Hypothalamus (tissue), 51 donors: ENCODE measurements at places on chromosomes 1 and 21.

GRCh38 chr1:201599548-201599947 is 60.6 kb downstream of the NAV1 start:
- DNase-seq: no peak

DNA sequence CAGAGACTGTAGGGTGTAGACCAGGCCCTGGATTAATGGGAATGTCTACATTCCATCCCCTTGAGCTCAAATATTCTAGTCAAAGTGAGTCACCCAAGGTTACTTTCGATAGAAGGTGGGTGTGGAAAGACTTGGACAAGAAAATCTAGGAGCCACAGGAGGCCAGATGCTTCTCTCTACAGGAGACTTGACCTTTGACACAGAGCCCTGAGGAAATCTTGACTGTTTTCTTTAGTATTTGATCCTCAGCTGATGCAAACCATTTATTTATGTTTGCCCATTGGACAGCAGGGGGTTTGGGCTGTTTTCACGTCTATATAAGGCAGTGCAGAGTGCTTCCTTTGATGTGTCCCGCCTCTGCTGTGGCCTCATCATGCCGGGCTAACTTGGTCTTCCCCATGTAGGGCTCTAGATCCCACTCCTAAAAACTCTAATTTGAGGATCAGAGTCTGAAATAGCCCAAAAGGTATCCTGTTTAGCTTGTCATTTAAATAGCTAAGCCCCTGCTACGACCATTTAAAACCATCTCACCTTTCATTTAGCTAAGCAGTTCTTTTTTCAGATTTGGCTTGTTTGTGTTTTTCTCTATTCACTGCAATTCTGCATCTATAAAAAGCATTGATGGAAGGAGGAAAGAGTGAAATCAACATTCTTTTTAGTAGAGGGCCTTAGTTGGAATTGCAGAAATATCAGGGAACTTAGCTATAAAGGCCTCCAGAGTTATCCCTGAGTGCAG is 15.5 kb upstream of the MAP3K7CL start:
- DNase-seq: no peak

- no peak for DNase-seq
Measured at GRCh38 chr1:190168893-190169280, 308.8 kb downstream of the BRINP3 start.

GRCh38 chr1:32618673-32619221 is 31.6 kb downstream of the ZBTB8OS start:
- DNase-seq: no peak

DNA sequence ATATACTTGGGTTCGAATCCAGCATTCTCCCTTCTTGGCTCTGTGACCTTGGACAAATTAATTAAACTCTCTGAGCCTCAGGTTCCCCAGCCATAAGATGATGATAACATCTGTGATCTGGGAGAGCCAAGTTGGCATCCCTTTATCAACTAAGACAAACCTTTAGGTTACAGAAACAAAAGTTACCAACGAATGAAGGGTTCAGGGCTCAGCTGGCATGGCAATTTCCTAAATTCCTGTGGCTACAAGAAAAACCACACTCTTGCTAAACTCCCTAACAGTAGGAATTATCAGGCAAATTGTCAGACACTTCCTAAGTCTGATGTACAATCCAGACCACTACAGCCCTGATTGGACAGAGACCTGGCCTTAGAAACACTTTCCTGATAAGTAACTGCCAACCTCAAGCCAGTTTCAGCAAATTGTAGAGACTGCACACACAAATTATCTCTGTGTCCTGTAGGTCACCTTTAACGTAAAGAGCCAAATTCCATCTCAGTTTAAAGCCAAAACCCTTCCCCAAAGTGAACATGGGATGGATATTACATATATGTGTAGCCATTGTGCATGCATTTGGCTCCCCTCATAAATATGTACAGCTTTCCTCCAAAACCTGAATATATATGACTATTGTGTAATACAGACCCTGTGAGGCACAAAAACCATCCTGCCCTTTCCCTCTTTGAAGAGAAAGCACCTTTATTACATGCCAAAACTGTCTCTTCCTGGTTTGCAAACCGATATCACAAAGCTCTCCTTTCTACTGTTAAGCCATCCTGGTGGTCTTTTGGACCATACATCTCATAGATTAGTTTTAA is 39.5 kb upstream of the EDARADD start:
- no peak for DNase-seq

DNA sequence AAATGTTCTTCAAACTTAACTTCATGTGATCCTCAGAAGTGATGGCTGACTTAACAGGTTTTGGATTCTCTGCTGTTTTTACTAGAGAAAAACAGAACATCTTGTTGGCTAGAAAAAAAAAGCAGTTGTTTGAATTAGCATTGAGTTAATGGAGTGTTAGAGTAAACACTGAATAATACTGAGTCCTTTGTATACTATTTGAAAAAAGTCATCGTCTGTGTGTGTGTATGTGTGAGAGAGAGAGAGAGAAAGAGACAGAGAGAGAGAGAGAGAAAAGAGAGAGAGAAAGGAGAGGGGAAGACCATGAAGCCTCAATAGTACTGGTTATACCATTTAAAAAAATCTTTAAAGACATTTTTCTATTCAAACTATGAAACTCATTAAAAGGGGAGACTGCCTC is 10.4 kb downstream of the ZNF697 start:
- no peak for DNase-seq

DNA sequence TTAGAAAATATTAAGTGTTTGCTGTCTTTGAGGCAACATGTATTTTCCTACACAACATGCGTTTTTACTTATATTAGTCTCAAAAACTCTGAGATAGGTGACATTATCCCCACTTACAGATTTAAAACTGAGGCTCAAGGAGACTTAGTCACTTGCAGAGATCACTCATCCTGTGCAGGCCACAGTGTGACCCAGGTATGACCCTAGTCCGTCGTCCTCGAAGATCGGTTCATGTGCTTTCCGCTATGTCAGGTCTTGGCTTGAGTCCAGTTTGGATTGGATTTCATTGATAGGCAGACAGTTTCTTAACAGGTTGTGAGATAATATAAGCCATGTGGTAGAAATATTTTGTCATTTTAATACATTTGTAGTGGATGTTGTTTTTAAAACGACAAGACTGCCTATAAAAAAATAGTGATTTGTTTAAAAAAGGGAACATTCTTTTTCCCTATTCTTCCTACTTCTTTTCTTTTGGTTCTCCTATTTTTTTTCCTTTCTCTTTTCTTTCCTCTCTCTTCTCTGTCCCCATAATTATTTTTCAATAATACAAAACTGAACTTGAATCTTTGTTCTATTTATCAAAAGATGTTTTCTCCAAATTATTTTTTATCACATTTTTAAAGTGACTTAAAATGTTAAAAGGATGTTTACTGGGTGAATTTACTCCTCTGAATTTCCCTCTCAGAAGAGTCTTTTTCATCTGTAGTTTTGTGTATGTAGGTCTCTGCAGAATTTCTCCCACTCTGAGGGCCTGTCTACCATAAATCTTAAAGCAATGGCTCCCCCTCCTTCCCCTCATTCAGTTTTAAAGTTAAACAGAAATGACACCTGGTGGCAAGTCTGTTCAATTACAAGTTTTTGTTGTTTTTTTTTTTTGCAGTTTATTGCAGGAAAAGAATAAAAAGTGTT is 81.8 kb downstream of the PHTF1 start:
- no peak for DNase-seq

- DNase-seq: no peak
Measured at GRCh38 chr1:202143011-202143767, 1.3 kb downstream of the ARL8A start.

DNA sequence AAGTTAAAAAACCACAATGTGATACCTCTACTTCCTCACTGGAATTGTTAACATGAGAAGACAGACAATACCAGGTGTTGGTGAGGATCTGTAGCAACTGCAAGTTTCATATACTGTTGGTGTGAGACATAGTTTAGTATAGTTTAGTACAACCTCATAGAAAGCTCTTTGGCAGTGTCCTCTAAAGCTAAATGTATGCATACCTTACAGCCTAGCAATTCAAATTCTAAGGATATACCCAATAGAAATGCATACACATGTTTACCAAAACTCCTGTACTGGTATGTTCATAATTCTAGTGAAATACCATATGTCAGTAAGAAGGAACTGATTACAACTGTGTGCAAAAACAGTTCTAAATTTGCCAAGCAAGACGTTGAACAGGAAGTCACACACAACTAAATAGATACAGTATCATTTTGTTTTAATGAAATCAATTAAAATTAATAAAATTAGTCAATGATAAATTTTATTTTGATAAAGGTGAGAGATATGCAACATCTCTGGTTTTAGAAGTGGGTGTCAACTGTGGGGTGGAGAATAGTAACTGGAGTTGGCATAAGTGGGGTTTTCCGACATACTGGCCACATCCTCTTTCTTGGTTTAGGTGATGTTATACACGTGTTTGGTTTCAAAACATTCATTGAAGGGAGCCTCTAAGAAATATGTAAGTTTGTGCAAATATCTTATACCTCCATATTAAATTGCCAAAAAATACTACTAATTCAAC is 450.7 kb downstream of the PTPRC start:
- no peak for DNase-seq

DNA sequence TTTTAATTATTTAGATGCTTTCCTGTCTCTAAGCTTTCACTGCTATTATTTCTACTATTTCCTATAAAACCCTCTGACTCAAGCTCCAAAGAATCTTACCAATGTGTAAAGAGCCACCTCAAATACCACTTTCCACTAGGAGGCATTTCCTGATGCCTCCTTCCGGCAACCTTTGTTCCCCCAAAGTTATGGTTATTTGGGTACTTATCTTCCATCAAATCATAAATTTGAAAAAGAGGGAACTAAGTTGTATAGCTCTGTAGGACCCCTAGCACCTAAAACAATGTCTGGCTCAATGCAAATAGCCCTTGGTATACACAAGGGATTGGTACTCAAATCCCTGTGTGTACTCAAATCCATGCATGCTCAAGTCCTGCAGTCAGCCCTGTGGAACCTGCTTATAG is 79.6 kb downstream of the NME7 start:
- no peak for DNase-seq

GRCh38 chr1:183417772-183418491 is at the start of gene NMNAT2:
Gene NMNAT2 (minus strand): TSS chr1:183418380. CDS start chr1:183418267, 113 bp downstream.
- DNase-seq: peak; percentile 2

GRCh38 chr1:3895279-3895950 is 4.7 kb downstream of the C1orf174 start:
- no peak for DNase-seq

DNA sequence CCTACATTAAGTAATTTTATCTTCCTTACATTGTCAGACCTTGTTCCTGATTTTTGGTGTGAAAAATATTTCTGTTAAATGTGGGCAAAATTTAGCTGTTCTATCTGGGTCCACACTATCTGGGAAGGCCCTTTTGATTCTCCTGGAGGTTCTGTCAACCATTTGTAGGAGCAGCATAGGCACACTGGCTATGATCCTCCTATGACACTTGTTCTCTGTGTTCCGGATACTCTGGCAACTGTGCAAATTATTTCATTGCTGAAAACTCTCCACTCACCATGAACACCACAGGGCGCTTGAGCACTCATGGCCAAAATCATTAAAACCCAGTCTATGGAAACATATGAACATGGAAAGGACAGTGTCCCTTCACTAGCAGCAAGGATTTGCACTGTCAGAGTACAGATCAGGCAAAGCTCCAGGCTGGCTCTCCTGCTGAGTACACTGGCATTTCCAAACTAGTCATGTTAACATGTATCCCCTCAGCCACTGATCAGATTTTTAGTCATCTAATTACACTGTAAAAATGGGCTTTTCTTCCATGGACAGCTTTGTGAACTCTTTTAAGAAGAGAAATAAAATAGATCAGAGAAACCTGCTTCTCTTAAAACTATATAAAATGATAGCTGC is 43.9 kb upstream of the SGIP1 start:
- DNase-seq: no peak

DNA sequence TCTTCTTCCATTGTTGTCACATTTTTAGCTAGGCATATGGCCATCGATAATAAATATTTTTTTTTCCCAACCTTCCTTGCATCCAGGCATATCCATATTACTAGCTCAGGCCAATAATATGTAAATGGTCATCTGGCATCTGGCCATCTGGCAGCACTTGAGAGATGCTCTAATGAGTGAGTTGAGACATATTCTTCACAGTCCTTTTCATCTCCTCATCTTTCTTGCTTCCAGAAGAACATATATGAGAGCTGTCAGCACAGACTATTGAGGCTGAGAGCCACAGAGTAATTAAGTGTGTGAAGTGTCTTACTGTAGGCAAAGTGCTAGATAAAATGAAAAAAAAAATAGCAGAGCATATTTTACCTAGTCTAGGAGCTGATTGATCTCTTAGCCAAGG is 628.4 kb upstream of the TMPRSS15 start:
- DNase-seq: no peak

DNA sequence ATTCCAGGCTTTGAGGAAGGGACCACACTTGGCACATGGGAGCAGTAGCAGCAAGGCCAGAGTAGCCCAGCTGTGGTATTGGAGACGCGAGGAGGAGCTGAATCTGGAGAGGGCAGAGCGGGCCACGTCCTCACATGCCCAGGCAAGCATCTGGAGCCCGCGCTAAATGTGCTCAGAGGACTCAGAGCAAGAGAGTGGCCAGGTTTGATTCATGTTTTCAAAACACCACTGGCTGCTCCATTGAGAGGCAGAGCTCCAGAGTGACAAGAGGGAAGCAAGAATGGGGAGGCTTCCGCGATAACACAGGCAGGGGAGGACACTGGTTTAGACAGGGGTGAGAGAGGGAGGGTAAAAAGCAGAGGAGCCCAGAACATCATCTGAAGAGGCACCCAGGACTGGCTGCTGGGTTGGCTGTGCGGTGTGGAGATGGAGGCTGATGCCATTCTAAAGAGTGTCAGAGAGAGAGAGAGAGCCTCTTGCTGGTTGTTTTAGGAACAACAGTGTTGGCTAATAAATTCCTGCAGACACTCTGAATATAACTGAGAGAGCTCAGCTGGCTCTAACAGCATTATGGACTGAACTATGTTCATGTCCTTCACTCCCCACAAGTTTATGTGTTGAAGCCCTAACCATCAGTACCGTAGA is 32.3 kb downstream of the RCAN1 start:
- no peak for DNase-seq

DNA sequence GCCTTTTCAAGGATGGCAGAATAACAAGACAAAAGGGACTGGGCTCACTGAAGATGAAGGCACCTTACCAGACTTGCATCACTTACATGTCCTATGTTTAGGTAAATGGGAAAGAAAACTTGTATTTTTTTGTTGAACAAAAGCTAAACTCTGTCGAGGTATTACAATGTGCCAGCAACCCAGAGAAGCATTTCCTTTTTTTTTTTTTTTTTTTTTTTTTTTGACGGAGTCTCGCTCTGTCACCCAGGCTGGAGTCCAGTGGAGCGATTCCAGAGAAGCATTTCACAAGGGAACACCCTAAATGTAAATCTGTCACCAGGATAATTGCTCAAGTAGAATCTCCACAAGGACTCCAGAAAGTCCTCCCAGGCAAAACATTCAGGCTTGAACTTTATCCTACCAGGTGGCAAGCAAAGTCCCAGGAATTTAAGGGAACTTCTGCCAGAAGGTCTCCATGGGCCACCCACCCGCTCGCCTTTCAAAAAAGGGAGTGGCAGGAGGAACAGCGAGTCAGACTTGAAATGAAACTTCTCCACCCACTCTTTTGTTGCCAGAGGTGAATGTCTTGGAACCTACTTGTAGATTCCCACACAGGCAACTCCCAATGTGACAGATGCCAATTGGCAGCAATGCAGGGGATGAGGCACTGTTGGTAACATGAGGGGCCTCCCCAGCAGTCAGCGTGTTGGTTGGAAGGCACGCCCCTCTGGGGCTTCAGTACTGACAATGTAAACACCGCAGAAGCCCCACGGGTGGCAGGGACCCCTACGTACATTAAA is 125.0 kb downstream of the TIAM1 start:
- no peak for DNase-seq

- DNase-seq: no peak
Measured at GRCh38 chr1:203765029-203765837, at the start of gene LAX1. Gene LAX1 (plus strand): TSS chr1:203765183. CDS start chr1:203765566, 383 bp downstream.

GRCh38 chr1:36966242-36966641 is 68.1 kb downstream of the GRIK3 start:
- no peak for DNase-seq
